ENCODE measurements at places on chromosomes 3 and 15. TPM values are rescaled to one million over a fixed set of nuclear protein-coding genes. Genes with fewer than 3 reads are reported as not detected.

DNA sequence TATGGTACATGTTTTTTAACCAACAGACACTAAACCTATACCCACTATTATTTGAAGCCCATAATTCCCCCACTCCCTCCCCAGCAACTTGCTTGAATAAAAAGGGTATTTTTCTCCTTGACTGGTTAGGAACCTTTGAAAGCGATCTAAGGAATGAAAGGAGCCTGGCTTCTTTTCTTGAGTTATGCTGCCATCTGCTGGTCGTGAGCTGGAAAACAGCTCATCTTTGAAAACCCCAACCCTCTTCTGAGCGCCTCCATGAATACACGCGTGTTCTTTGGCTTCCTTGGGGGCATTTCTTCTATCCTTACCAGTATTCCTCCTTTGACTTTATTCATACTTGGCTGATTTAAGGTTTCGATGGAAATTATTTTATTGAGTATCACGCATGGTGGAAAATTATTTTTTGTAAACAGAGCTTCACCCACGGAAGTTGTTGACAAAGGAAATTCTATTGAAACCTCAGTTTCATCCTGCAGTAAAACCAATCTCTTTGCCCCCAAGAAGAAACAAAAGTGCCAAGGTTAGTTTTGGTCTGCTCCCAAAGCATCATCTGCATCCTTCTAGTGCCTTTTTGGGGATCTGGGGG is 171.6 kb downstream of the SV2B start:
- H3K4me1 ChIP-seq = no peaks in the 10 kb centered on the region
- no peaks in the 10 kb centered on the region for H3K36me3 ChIP-seq
- no peak overlapping the region for H3K27ac ChIP-seq
- H3K4me3 ChIP-seq = no peak overlapping the region
- H3K27me3 ChIP-seq = no peaks in the 10 kb centered on the region
- peak; percentile 57 for DNase-seq

- H3K4me3 ChIP-seq = no peak overlapping the region
- H3K27me3 ChIP-seq = peaks cover 8% of the 10 kb centered on the region
- H3K4me1 ChIP-seq = no peaks in the 10 kb centered on the region
- DNase-seq = no peak
- H3K36me3 ChIP-seq = no peaks in the 10 kb centered on the region
These were observed 74.7 kb upstream of the SH3GL3 start for GRCh38 chr15:83372434-83372891.

DNA sequence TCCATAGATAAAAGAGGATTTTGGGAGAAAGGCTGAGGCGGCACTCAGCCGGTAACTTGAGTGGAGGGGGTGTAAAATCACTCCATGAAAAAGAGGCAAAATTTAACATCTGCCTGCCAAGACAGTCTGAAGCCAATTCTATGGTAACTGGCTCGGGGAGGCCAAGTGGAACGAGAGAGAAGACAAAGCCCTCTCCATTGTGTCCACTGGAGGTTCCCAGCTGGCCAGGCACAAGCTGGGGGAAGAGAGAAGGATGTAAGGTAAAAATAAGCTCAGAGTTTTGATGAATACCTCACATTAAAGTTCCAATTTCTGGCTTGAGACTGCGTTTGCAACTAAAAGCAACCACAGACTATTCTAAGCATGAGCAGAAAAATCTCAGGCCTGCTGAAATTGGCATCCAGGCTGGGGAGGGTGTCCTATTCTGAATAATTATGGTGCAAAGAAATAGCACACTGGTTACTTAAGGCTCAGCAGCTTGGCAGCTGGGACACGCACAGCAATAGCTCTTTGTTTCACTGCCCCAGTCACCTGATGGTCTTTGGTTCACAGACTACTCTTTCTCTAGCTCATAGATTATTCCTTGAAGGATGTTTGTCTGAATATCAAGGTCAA is 48.8 kb downstream of the CHRD start:
- H3K4me3 ChIP-seq = no peak overlapping the region
- no peaks in the 10 kb centered on the region for H3K4me1 ChIP-seq
- no peaks in the 10 kb centered on the region for H3K36me3 ChIP-seq
- H3K27me3 ChIP-seq = no peaks in the 10 kb centered on the region
- H3K27ac ChIP-seq = no peak overlapping the region

GRCh38 chr15:34501131-34501530 is 63.5 kb upstream of the GOLGA8A start:
- no peak overlapping the region for H3K4me3 ChIP-seq
- no peaks in the 10 kb centered on the region for H3K4me1 ChIP-seq
- DNase-seq = no peak

DNA sequence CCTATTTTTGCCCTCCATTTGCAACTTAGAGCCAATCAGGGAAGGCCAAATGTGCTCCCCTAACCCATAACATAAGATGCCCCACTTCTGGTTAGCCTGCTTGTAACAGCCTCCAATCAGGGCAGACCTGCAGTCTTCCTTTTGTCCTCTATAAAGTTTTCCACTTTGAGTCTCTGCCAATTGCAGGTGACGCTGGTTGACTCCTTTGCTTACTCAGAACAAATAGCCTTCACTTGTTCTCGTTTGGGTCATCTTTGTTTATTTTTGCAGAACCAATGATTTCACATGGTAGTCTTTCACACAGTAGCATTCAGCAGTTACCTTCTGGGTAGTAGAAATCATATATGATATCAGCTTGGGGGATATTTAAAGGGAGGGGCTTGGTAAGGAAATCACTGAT is 225.6 kb downstream of the MINAR1 start:
- no peaks in the 10 kb centered on the region for H3K27me3 ChIP-seq
- H3K36me3 ChIP-seq = no peaks in the 10 kb centered on the region
- DNase-seq = no peak
- no peak overlapping the region for H3K4me3 ChIP-seq
- no peaks in the 10 kb centered on the region for H3K4me1 ChIP-seq

DNA sequence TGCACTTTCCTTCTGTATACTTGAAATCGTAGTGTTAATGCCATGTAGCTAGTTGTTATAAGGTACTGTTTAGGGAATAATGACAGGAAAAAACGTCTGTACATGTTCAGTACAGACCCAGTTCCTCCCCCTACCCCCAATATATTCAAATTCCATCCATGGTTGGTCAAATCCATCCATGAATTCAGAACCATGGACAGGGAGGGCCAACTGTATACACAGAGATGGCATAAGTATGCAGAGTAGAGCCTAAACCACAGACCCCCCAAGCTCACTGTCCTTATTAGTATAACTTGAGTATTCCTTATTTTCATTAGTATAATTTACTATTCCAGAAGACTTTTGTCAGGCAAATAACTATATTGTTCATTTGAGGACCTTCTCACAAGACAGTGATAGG is 51.2 kb upstream of the ADAMTS17 start:
- no peaks in the 10 kb centered on the region for H3K27me3 ChIP-seq
- no peak overlapping the region for H3K4me3 ChIP-seq
- H3K36me3 ChIP-seq = no peaks in the 10 kb centered on the region
- no peak overlapping the region for H3K27ac ChIP-seq
- H3K4me1 ChIP-seq = no peaks in the 10 kb centered on the region

DNA sequence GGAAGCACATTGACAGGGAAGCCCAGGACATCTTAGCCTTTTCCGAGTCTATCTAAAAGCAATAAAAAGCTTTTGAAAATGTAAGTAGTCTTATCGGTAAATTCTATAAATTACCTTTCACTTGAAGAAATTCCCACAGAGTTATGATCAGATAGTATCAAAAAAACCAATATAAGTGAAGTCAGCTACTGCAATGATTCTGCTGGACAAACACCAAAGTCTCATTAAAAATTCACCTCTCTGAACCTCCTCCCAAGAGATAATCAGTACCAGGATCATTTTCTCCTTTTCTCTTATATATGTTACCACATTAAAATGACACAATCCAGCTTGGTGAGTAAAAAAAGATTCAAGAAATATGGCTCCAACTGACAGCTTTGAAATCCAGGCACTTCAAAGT is 69.2 kb downstream of the FRMD5 start:
- DNase-seq = no peak
- no peaks in the 10 kb centered on the region for H3K4me1 ChIP-seq
- no peaks in the 10 kb centered on the region for H3K36me3 ChIP-seq
- no peaks in the 10 kb centered on the region for H3K27me3 ChIP-seq
- H3K4me3 ChIP-seq = no peak overlapping the region

GRCh38 chr15:84926491-84927230 is 42.2 kb downstream of the SLC28A1 start:
- DNase-seq = no peak
- H3K4me1 ChIP-seq = peaks cover 3% of the 10 kb centered on the region
- no peaks in the 10 kb centered on the region for H3K36me3 ChIP-seq
- H3K27ac ChIP-seq = no peak overlapping the region
- H3K4me3 ChIP-seq = no peak overlapping the region

DNA sequence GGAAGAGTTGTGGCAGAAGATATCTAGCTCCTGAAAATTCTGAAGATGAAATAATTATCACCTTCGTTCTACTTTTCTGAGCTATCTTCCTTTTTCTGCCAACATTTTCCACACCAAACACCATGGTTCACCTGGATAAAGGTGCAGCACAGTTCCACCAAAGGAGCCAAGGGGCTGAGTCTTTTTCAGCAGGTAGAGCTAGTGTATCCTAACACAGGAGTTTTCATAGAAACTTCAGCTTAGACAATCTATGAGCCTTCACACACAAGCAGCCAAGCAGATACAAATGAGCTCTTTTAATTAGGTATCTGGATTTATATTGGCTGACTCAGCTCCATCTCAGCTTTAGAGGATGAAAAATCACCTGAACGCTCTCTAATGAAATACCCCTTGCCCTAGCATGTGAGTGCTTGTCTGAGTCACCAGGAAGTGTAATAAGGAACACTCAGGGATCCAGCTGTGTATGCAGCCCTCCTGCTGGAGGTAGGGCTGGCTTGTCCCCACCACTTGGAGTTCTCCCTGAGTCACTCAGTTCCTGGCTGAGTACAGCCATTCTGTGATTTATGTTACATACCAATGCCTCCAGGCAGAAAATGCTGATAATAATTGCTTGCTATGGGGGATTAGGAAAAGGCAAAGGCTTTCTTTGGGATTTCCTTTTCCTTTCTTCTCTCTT is 385.7 kb downstream of the LSAMP start:
- no peaks in the 10 kb centered on the region for H3K36me3 ChIP-seq
- H3K27me3 ChIP-seq = no peaks in the 10 kb centered on the region

DNA sequence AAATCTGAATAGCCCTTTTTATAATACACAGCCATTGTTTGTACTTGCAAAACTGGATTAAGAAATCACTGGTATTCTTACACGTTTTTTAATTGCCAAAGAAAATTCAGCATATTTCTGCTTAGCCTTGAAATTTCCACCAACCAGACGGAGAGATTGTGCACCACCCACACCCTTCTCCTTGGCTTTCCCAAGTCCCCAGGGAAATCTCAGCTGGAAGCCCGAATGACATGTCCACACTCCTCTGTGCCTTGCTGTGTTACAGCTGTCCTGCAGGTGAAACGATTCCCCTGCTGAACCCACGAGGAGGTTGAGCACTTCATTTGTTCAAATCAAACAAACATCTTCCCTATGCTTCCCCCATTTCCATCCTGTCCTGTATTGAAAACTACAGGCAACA is 49.6 kb upstream of the PPARG start:
- no peaks in the 10 kb centered on the region for H3K36me3 ChIP-seq
- peaks cover 9% of the 10 kb centered on the region for H3K4me1 ChIP-seq
- DNase-seq = no peak
- no peaks in the 10 kb centered on the region for H3K27me3 ChIP-seq
- no peak overlapping the region for H3K27ac ChIP-seq

DNA sequence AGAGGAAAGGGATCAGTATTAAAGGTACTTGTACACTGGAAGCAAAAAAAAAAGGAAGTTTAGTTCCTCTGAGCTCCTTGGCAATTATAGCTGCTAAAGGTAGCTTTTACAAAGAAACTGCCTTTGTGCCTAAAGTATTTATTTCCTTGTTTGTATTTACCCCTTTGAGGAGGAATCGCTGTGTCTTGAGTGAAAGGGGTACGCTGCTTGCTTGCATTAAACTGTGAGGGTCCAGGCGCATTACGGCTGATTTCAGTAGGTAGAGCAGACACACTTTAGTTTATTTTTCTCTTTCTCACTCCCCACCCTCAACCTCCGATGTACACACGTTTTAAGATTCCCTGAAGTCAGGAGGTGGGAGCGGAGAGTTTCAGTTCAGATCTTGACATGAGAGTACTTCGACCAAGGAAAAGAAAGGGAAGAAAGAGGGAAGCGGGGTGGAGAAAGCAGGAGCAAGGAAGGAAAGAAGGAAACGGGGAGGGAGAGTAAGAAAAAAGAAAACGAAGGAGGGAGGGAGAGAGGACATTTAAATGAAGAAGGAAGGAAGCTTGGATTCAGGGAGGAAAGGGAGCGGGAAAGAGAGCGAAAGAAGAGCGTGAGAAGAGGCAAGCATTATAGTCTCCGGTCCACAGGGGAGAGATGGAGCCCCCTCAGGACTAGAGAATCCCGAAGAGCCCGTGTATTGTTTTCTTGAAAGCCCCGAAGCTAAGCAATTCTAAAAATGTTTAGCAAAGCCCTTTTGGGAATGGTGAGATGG is 1.2 kb upstream of the MME start:
- no peak for DNase-seq
- peaks cover 20% of the 10 kb centered on the region for H3K4me1 ChIP-seq
- H3K36me3 ChIP-seq = no peaks in the 10 kb centered on the region
- no peaks in the 10 kb centered on the region for H3K27me3 ChIP-seq
- H3K4me3 ChIP-seq = no peak overlapping the region
- no peak overlapping the region for H3K27ac ChIP-seq

- H3K36me3 ChIP-seq = no peaks in the 10 kb centered on the region
- H3K4me1 ChIP-seq = peaks cover 14% of the 10 kb centered on the region
- H3K27ac ChIP-seq = peak overlapping the region; percentile 93
These were observed 1.3 kb downstream of the ATXN7 start for GRCh38 chr3:63864965-63865327.

GRCh38 chr3:18716821-18717220 is 291.7 kb upstream of the SATB1 start:
- H3K27ac ChIP-seq = no peak overlapping the region
- no peak for DNase-seq
- no peaks in the 10 kb centered on the region for H3K4me1 ChIP-seq
- no peaks in the 10 kb centered on the region for H3K27me3 ChIP-seq
- no peaks in the 10 kb centered on the region for H3K36me3 ChIP-seq
- H3K4me3 ChIP-seq = no peak overlapping the region

GRCh38 chr3:123409443-123410148 is 39.3 kb downstream of the ADCY5 start:
- H3K27ac ChIP-seq = no peak overlapping the region
- DNase-seq = no peak
- H3K27me3 ChIP-seq = no peaks in the 10 kb centered on the region
- H3K36me3 ChIP-seq = no peaks in the 10 kb centered on the region
- no peaks in the 10 kb centered on the region for H3K4me1 ChIP-seq

DNA sequence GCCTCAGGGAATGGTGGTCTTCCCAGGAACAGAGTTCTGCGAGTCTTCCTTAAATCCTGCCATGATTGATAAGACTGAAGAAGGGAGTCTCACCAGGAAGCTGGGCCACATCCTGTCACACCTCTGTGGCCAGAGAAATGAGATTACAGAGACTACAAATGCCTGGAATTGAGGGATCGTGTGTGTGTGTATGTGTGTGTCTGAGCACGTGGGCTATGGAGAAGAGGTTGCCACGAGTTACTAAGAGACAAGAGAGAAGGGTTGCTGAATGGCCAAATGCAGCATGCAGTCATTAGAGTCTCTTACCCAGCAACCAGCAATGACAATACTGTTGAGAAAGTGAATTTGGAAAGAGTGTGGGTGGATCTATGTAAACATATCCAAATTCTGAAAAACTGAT is 443.1 kb downstream of the MFSD1 start:
- DNase-seq = no peak
- no peaks in the 10 kb centered on the region for H3K36me3 ChIP-seq
- no peaks in the 10 kb centered on the region for H3K4me1 ChIP-seq
- H3K27me3 ChIP-seq = no peaks in the 10 kb centered on the region
- no peak overlapping the region for H3K4me3 ChIP-seq

The C3orf20 gene
- not detected for total RNA-seq

The GOLGA8G gene
- total RNA-seq = not detected

The PPP1R14D gene
- not detected for total RNA-seq

The TRIM42 gene
- not detected for total RNA-seq

The CPNE9 gene
- not detected for total RNA-seq
